ENCODE measurements at places on chromosomes 4 and X. TPM values are rescaled to one million over a fixed set of nuclear protein-coding genes. Genes with fewer than 3 reads are reported as not detected.
A peak's percentile ranks its signal among the peaks of the same experiment; 100 is the strongest.

TMEM175 gene
- 28.1 TPM for total RNA-seq

DNA sequence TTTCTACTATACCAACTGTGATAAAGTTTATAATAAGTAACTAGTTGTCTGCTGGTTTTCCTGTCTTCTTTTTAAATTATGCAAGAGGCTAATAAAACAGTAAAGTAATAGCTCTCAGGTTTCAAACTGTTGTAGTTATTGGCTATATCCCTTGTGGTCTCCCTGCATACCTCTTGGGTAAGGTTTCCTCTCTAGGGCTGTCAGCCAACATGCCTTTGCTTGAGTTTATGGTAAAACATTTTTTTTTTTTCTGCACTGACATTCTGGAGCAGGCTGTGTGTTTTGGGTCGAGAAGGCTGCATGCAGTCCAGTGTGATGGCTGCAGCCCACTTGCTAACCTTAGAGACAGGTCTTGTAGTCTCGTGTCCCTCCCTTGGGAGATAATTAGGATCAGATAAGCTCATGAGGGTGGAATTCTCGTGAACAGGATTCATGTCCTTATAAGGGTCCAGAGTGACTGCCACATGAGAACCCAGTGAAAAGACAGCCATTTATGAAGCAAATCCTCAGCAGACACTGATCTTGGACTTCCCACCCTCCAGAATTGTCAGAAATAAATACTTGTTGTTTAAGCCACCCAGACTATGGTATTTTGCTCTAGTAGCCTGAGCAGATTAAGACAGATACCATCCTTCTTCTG, 831.2 kb downstream of the CCSER1 start:
- no peaks in the 10 kb centered on the region for H3K36me3 ChIP-seq
- no peaks in the 10 kb centered on the region for H3K4me1 ChIP-seq
- H3K27me3 ChIP-seq = no peaks in the 10 kb centered on the region
- no peak overlapping the region for H3K4me3 ChIP-seq
- no peak for DNase-seq

DNA sequence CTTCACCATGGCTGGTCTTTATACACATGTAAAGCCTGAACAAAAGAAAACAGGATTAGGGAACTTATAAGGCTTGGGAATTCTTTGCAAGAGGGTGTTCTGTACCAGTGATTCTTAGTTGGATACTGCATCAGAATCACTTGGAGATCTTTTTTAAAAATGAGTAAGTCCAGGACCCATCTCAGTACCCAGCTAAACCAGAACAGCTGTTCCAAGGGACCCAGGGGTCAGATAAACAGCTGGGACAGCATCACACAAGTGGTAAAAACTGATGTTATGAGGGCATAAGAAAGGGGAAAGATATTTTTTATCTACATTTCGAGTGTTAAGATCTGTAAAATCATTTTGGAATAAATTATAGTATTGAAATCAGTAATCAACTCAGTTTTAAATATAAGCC, 16.1 kb downstream of the PGRMC2 start:
- peaks cover 58% of the 10 kb centered on the region for H3K36me3 ChIP-seq
- H3K27ac ChIP-seq = no peak overlapping the region
- DNase-seq = no peak
- no peaks in the 10 kb centered on the region for H3K4me1 ChIP-seq
- H3K4me3 ChIP-seq = no peak overlapping the region
- no peaks in the 10 kb centered on the region for H3K27me3 ChIP-seq

GRCh38 chr4:88610771-88611170, 18.5 kb downstream of the HERC3 start:
- H3K4me3 ChIP-seq = no peak overlapping the region
- H3K4me1 ChIP-seq = peaks cover 5% of the 10 kb centered on the region
- DNase-seq = no peak
- H3K27me3 ChIP-seq = no peaks in the 10 kb centered on the region

DNA sequence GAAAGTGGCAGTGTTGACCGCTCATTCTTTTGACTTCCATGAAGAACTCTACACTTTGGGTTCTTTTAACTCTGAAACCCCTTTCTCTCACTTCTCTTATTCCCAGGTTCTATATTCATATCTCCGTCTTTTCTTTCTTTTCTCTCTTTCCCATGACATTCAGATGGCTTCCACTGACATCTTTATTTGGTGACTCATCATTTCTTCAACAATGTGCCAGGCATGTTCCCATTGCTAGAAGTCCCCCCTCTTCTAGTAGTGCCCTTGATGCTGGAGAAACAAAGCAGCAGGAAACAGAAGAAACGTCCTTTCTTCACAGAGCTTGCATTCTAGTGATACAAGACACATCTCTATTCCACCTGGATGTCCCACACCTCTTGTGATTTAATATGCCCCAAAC, 33.3 kb downstream of the PKD2 start:
- H3K36me3 ChIP-seq = peaks cover 71% of the 10 kb centered on the region
- no peak overlapping the region for H3K27ac ChIP-seq
- H3K27me3 ChIP-seq = no peaks in the 10 kb centered on the region
- no peaks in the 10 kb centered on the region for H3K4me1 ChIP-seq
- DNase-seq = no peak

DNA sequence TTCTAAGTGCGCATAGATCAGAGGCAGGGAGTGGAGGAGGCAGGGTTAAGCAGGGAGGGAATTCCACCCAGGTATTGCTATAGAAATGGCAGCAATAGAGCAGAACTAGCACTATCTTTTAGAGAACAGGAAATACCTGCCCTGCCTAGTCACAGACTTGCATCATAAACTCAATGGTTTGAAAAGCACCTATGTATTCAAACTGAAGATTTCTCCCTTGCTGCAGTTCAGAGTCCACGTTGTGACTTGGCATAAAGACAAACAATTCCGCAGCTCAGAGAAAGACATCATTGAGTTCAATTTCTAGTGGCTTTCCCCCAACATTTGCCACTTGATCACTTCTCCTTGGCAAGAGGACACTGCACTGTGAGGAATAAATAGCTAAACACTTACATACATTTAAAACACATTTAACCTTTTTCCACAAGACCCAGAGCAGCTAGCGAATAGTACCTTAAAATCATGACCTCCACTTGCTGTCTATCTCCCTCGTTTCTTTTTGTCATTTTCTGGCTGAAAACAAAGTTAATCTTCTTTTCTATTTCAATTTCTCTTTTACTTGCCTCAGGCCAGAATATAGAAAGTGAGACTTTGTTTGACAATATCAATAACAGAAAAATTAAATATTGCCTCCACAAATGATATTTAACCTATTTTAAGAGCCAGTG, 42.4 kb downstream of the SLC7A11 start:
- no peak for DNase-seq
- no peak overlapping the region for H3K4me3 ChIP-seq
- peaks cover 14% of the 10 kb centered on the region for H3K4me1 ChIP-seq

DNA sequence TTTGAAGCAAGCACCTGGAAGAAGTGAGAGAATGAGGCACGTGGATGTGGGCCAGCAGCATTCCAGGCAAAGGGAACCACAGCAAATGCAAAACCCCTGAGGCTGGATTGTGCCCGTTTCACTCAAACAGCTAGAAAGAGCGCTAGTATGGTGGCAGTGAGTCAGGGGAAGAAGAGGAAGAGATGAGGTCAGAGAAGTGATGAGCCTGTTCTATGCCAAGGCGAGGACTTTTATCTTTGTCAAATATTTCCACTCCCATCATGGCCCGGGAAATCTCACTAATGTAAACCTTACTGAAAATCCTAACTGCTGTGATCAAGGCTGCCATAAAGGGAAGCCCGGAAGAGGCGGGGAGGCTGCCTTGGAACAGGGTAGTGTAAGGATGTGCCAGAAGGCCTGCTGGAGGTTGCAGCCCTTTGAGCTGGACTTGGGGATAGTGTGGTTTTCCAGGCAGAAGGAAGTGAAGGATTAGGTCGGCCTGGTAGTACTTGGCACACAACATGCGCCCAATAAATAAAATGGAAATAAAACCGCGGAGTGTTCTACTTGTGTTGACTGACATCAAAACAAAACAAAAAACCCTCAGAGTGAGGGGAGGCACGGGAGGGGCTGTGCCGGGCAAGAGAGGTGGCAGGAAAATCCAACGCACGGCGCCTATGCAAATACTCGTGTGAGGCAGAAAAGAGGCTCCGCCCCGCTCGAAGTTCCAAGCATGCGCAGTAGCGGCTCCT, 1.2 kb upstream of the CDK16 start:
- peaks cover 33% of the 10 kb centered on the region for H3K36me3 ChIP-seq
- H3K4me3 ChIP-seq = peak overlapping the region; percentile 58

DNA sequence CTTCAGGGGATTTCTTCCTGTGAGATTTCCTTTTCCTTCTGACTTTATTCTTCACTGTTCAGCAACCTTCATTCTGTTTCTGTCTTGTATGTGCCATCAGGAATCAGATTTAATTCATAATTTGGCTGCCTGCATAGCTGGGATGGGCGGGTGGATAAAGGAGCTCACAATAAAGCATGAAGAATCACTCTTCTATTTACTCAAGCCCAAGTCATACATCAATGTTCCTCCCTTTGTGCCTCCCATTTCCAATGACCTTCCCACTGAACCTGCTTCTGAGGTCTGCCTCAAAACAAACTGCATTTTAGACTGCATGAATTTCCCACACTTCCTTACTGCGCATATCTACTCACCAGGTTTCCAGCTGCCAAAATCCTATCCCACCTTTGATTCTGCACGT, 14.0 kb downstream of the PDGFC start:
- DNase-seq = no peak
- no peak overlapping the region for H3K27ac ChIP-seq
- H3K4me1 ChIP-seq = no peaks in the 10 kb centered on the region
- no peak overlapping the region for H3K4me3 ChIP-seq
- H3K27me3 ChIP-seq = no peaks in the 10 kb centered on the region

DNA sequence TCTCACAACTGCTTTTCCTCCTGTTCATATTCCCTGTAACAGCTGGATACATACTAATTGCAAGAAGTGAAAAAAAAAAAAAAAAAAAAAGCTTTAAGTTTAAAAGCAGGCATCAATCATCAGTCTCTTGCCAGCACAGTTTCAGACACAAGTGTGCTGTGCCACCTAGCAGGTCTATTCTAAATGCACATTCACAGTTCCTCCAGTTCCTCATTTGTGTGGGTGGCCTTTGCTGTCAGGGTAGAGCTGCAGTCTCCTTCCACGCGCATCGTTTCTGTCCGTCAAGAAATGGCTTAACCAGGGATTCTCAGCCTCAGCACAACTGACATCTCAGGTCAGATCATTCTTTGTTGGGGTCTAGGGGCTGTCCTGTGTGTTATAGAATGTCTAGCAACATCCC, 61.6 kb downstream of the SCML1 start:
- H3K4me1 ChIP-seq = no peaks in the 10 kb centered on the region
- H3K4me3 ChIP-seq = no peak overlapping the region
- H3K27ac ChIP-seq = no peak overlapping the region
- H3K27me3 ChIP-seq = no peaks in the 10 kb centered on the region

- no peaks in the 10 kb centered on the region for H3K4me1 ChIP-seq
- no peak overlapping the region for H3K27ac ChIP-seq
- no peak overlapping the region for H3K4me3 ChIP-seq
- no peaks in the 10 kb centered on the region for H3K27me3 ChIP-seq
- DNase-seq = no peak
- H3K36me3 ChIP-seq = no peaks in the 10 kb centered on the region
These were observed 459.0 kb upstream of the NR3C2 start for GRCh38 chr4:148901075-148901705.

DNA sequence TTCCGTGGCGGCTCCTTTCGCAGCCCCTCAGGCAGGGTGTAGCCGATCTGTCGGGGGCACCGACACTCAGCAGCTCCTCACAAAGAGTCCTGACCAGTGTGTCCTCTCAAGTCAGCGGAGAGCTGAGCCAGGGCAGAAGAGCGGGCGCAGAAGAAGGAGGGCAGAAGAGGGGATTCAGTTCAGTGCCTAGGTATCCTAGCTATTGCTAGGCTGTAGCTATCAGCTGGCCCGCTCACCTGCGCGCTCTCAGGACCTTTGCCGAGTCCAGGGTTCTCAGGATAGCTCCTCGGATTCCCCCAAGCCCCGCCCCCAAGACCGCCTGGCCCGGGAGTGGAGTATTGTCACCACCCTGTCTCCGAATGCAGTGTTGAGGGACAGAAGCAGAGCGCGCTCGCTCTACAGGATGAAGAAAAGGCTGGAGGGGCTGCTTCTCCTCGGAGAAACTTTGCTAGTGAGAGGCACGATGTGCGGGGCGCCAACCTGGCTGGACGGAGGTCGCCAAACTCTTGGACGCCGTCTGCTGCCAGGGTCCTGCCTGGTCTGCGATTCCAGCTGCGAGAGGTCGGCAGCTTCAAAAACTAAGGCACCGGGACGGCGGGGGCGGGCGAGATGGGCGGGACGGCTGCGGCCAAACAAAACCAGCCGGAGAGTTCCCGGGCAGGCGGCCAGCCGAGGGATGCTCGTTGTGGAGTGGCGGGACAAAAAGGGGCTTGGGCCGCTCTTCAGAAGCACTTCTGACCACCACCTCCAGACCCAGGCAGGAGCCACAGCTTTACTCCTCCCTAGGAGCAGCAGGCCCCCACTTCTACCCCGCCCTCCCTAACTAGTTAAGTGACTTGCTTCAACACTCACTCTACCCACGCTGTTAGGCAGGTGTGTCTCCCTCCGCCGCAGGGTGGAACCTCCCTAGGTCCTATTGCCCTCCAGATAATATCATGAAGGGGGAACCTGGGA, at the start of gene XKRX:
TSS of gene XKRX (minus strand) at position 258 of the 954 bp plus-strand sequence. CDS start 613 bp downstream, outside the sequence.
- no peak within 1 kb of the TSS for H3K27ac ChIP-seq
- peak within 1 kb of the TSS; percentile 54 for H3K4me3 ChIP-seq
- no peaks in the 10 kb centered on the region for H3K36me3 ChIP-seq
- peaks cover 13% of the 10 kb centered on the region for H3K4me1 ChIP-seq

DNA sequence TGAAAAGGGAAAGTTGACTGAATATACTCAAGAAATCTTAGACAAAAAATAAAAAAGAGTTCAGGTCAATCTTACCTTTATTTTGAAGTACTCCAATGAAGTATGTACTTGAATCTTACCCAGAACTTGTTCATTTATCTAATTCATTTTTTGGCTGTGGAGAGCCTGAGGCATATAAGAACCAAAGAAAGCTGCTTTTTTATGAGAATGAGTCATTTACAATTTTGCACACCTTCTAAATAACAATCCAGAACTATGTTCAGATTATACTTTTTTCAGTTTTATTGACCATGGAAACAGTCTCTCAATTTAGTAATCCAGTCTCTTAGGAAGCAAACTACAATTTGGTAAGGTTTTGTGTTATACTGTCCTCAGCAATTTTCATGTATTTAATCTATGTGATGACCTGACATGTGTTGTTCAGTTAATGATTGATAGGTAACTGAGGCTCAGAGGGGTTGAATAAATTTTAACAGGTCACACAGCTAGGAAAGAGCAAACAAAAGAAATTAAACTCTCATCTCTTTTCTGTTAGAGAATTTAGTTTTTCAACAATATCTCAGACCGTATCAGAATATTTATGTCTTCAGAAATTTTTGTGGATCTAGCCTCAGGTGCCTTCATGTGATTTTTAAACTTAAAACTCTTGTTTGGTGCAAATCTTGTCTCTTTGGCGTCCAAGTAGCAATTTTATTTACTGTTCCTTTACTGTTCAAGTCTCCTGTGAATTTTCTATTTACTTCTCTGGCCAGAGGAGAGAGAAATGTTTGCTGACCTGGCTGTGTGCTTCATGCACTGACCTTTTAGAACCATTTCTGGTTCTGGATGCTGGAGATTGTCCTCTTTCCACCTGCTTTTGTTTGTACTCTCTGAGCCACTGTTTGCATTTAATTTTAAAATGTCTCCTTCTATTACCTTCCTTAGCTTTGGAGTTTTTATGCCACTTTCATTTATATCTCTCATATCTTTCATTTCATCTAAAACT, 1453.4 kb downstream of the STIM2 start:
- no peak for DNase-seq
- H3K27ac ChIP-seq = no peak overlapping the region
- no peaks in the 10 kb centered on the region for H3K27me3 ChIP-seq
- no peak overlapping the region for H3K4me3 ChIP-seq

GRCh38 chr4:148287111-148287510, 155.1 kb downstream of the NR3C2 start:
- H3K27me3 ChIP-seq = no peaks in the 10 kb centered on the region
- no peak overlapping the region for H3K27ac ChIP-seq
- no peak overlapping the region for H3K4me3 ChIP-seq
- DNase-seq = no peak
